ENCODE measurements at places on chromosomes 3 and 15.
A peak's percentile ranks its signal among the peaks of the same experiment; 100 is the strongest.

GRCh38 chr15:33057845-33058244, 136.7 kb downstream of the FMN1 start:
- DNase-seq: no peak

DNA sequence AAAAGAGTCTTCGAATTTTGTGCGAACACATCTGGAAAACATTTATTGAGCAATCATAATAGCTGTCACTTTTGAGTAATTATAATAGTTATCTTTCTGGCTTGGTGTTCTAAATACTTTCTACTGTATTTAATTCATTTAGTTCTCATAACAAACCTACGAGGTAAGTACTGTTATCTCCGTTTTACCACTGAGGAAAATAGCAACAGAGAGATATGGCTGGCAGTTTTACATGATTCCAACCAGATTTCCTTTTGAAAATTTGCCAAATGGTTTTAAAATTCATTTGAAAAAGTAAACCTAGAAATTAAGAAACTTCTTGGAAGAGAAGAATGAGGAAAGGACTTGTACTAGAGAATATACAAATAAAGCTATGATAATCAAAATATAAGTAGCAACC, 37.3 kb upstream of the MGA start:
- DNase-seq: no peak

GRCh38 chr3:156535798-156536197, 19.1 kb downstream of the SSR3 start:
- DNase-seq: no peak

- no peak for DNase-seq
Observed at GRCh38 chr15:61229883-61230180, 730 bp upstream of the RORA start.

DNA sequence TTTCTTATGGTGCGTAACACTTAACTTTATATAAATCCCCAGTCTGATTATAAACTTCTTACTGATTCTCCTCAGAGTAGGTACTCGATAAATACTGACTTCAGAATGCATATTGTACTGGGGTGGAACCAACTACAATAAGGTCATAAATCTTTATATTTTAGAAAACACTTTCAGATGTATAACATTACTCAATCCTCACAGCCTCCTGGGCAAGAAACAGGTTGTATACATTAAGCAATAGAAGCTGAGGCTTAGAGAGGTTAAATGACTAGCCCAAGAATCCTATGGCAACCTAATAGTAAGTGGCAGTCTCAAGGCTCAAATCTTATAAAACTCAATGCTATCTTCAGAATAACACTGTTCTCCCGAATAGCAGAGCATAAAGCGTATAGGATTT, 9.1 kb downstream of the VPS13C start:
- DNase-seq: no peak

GRCh38 chr3:37918627-37919026, 56.9 kb downstream of the CTDSPL start:
- no peak for DNase-seq

- no peak for DNase-seq
Observed at GRCh38 chr15:72288796-72289596, 16.6 kb upstream of the PARP6 start.

GRCh38 chr3:65811892-65812291, 226.8 kb downstream of the MAGI1 start:
- DNase-seq: no peak

DNA sequence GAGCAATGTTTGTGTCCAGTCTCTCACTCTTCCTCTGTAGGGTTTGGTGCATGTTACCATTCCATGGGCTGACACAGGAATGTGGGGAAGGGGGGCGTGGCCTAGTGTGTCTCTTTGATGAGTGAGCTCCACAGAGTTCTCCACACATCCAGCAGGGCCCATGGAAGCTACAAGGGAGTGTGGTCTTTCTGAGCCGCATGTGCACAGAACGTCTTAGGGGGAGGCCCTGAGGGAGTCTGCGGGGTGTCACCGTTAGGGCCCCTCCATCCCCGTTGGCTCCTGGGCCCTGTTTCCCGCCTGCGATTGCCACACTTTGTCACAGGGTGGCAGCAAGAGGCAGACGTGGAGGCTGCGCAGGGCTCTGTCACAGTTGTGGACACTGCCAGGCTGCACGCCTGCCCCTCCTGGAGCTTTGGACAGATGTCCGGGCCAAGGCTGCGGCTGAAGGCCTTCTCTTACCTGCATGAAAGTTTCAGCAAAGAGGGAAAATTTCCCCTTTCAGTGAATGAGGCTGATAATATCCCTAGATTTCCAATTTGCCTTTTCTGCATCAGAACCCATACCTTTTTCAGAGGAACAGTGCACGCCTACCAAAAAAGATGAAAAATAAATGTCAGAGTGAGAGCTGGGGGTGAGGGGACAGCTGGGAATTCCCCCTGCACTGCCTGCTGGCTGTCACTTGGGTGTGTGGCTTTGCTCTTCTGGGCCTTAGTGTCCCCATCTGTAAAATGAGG, 24.3 kb downstream of the CACNA2D3 start:
- no peak for DNase-seq

DNA sequence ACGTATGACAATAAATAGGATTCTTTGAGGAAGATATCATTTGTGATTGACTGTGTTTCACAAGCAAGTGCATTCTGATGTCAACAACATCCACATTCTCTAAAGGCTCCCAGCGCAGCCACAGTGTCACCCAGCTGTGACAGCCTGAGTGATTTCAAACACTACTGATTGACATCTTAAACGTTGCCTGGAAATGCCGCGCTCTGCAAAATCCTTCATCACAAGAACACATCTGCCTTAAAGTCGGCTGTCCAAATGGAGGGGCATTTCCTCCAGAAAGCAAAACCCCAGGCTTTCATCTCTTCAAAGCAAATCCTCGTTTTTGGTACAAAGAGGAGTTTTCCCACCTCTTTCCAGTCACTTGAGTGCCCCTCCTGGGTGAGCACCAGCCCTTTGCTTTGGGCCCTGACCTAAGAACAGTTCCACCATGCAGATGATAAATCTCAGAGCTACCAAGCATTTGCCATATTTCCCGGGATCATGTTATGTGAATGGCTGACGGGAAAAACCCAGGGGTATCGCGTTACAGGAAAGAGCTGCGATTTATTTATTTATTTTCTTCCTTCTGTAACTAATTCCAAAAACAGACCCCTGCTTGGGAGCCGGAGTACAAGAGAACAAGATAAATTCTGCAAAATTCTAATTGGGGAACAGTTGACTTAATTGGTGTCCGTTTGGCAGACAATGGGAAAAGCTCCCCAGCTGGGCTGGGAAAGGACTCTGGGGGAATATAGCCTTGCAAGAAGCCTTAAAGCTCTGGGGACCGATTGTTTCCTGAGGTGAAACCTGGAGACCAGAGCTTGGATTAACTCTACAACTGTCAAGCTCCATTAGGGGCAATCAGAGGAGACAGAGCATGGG, 703.8 kb upstream of the NR2F2 start:
- DNase-seq: no peak

- peak; percentile 9 for DNase-seq
Observed at GRCh38 chr15:30859091-30859874, 44.4 kb upstream of the FAN1 start.

GRCh38 chr3:8658306-8659212, 14.0 kb upstream of the SSUH2 start:
- DNase-seq: no peak

- no peak for DNase-seq
Observed at GRCh38 chr3:60633644-60634043, 617.6 kb downstream of the FHIT start.

- DNase-seq: no peak
Observed at GRCh38 chr15:72764656-72765055, 18.9 kb downstream of the ADPGK start.

GRCh38 chr3:128062033-128062745, 10.0 kb downstream of the SEC61A1 start:
- no peak for DNase-seq

- DNase-seq: no peak
Observed at GRCh38 chr3:112095731-112096130, 9.5 kb downstream of the C3orf52 start.
